Motor neuron (in vitro differentiated cells): ENCODE measurements at places on chromosomes 6 and 20. TPM values are rescaled to one million over a fixed set of nuclear protein-coding genes. Genes with fewer than 3 reads are reported as not detected.

GRCh38 chr20:53163486-53163885 lies 191.3 kb downstream of the TSHZ2 start:
- no peak for ATAC-seq

DNA sequence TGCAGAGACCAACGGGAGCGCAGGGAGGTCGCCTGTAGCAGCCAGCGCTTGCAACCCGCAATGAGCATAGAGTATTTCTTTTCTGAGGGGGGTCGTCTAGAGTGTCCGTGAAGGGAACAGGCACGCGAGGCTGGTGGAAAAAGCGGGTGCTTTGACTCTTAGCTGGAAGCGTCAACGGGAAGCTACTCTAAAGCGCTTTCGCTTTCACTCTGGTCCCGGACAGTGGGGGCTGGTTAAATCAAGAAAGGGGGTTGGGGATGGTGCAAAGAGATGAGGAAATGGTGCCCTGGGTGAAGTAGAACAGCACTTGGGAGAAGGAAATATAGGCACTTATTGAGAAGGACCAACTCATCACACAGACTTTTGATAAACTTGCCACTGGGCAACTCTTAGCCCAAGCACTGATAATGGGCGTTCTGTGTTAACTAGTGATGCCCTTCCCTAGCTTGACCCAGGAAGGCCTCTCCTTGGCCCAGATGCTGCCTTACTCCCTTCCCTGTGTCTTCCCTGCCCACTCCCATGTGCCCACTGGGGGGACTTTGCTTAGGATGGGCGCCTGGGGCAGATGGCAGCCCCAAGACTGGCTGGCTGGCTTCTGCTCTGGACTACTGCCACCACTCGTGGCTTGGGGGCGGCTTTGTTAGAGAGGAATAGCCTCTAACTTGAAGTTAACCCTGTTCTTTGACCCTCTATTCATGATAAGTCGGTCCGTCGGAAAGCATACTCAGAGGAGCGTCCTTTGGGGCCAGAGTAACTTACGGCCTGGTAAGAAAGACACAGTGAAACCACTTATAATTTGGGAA lies 585 bp downstream of the PSMB9 start:
- no peak for ATAC-seq

DNA sequence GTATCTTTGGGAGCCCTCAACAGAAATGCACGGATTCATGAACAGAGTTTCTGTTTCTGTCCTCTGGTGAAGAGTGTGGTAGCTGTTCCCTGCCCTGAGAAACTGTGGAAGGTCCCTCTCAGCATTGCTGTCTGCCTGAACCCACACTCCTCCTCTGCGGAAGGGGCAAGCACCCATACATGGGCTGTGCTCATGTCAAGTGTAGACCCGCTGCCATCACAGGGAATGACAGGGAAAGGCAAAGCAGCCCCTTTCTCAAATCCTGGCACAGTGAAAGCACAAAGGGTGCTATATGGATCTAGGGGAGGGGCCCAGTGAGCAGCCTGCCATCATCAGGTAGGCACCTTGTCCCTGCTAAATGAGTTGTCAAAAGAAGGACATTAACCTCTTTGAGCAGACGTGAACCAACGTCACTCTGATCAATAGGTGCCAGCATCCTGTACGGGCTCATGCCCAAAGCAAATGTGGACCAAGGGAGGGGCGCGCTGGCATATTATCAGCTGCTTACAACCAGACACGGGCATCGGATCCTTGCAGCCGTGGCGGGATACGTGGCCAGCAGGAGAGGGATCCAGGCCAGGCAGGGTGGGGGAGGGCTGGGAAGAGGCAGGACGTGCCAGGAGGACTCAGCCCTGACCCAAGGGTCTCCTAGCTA lies 231.2 kb upstream of the PMEPA1 start:
- no peak for ATAC-seq

Gene SIRPG
- total RNA-seq: not detected in 2 replicates
